ENCODE measurements at places on chromosomes 7 and 10. TPM values are rescaled to one million over a fixed set of nuclear protein-coding genes. Genes with fewer than 3 reads are reported as not detected.

GRCh38 chr10:71663311-71663710, 56.3 kb downstream of the C10orf105 start:
- H3K27ac ChIP-seq, result no peak overlapping the region
- no peak for DNase-seq
- no peaks in the 10 kb centered on the region for H3K36me3 ChIP-seq
- H3K4me3 ChIP-seq, result no peak overlapping the region

GRCh38 chr7:86720306-86720705, 76.6 kb downstream of the GRM3 start:
- no peak for DNase-seq
- no peak overlapping the region for H3K4me3 ChIP-seq
- H3K27me3 ChIP-seq, result no peaks in the 10 kb centered on the region
- H3K4me1 ChIP-seq, result no peaks in the 10 kb centered on the region

Gene GRID2IP
- 0.49 TPM for total RNA-seq

Gene GDF2
- total RNA-seq, result not detected

Gene FXYD4
- total RNA-seq, result 4.0 TPM

Gene STYXL1
- total RNA-seq, result 23.5 TPM

DNA sequence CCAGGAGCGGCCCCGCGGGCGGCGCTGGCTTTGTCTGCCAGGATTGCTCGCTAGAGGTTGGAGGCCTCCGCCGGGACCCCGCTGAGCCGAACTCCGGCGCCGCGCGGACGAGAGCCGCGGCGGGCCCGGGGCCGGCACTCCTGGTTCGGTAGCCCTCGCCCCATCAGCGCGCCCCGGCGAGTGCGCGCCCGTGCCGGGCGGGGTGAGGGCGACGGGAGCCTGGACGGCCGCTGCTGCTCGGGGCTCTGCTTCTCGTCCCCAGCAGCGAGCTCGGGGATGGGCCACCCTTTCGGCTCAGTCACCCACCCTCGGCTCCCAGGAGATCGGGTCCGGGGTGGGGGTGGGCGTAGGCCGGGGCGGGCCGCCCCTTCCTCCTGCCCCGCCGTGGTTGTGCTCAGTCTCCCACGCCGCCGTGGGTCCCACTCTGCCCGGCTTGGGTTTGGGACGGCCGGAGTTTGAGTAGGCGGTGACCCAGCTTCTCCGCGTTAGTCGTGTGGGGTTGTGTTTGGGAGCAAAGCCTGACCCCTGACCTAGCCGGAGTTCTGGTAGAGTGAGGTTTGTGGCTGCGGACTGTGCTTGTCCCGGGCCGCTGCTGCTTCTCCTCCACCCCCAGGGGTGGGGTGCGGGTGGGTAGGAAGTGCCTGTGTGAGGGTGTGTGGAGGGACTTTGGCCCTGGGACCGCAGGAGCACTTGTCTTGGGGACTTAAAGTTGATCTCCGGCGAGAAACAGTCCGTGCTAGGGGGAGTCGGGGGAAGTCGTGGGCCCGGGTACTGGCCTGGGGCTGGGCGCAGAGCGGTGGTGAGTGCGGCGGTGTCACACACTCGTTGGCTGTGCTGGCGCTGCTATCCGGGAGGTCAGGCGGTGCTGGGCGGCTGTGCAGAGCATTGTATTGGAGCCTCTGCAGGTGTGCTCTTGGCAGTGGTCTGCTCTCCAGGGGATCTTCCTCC, 677 bp downstream of the TSPAN14 start:
- DNase-seq, result peak; percentile 59
- peak overlapping the region; percentile 96 for H3K4me3 ChIP-seq
- H3K4me1 ChIP-seq, result peaks cover 51% of the 10 kb centered on the region
- H3K27ac ChIP-seq, result peak overlapping the region; percentile 98
- H3K27me3 ChIP-seq, result no peaks in the 10 kb centered on the region

DNA sequence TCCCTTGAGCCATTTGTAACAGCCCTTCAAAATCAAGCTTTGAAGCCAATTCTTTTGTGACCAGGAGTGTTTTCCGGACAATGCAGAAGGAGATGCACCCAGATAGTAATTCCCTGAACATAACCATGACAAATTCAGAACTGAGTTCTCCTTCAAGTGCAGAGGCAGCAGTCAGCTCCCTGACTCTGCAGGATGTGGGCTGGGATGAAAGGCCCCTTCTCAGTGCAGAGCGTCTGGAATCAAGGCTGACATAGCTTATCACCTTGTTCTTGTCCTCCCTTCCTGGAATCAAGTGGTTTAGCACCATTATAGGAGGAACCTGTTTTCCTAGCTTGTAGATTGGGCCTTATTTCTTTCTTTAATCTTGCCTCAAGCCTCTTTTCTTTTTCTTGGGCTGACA, 143.4 kb downstream of the SORCS3 start:
- H3K27me3 ChIP-seq, result no peaks in the 10 kb centered on the region
- H3K36me3 ChIP-seq, result no peaks in the 10 kb centered on the region
- H3K4me3 ChIP-seq, result no peak overlapping the region
- DNase-seq, result no peak

DNA sequence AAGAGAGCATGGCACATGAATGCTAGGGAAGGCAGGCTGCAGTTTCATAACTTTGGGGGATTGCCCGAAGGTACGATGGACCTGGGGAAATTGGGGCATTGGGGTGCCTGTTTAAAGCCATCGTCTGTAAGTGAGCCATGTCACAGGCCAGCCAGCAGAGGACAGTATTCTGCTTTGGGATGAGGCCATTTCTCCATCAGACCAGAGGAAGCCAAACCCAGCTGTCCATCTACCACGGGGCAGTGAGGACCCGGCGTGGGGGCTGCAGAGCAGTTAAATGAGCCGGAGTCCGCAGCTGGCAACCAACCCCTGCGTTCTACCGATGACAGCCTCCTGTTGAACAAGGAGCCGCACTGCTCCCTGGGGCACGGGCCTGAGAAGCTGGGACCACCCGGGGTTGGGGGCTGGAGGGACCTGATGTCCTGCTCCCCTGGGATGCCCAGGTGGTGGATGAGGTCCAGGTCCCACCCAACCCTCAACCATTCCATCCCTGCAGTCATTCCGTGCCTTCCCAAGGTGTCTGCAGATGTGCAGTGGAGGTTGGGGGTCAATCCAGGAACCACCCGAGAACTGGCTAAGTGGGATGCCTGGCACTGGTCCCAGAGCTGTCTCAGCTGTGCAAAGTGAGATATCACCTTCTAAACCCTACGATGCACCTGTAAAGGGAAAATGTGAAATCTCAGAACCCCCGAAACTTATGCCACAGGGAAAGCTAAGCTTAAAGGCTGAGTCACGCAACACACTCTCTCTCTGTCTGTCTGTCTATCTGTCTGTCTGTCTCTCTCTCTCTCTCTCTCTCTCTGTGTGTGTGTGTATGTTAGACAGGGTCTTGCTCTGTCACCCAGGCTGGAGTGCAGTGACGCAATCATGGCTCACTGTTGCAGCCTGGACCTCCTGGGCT, 12.1 kb upstream of the RHBDD2 start:
- H3K4me3 ChIP-seq, result no peak overlapping the region
- no peak overlapping the region for H3K27ac ChIP-seq
- peak; percentile 56 for DNase-seq
- H3K27me3 ChIP-seq, result no peaks in the 10 kb centered on the region
- peaks cover 6% of the 10 kb centered on the region for H3K4me1 ChIP-seq

- H3K27ac ChIP-seq, result no peak overlapping the region
- H3K4me1 ChIP-seq, result peaks cover 5% of the 10 kb centered on the region
- H3K4me3 ChIP-seq, result no peak overlapping the region
- H3K27me3 ChIP-seq, result no peaks in the 10 kb centered on the region
- H3K36me3 ChIP-seq, result no peaks in the 10 kb centered on the region
These were observed 178.0 kb downstream of the JCAD start for GRCh38 chr10:29881336-29881771.

- no peaks in the 10 kb centered on the region for H3K4me1 ChIP-seq
- no peak for DNase-seq
- H3K27me3 ChIP-seq, result no peaks in the 10 kb centered on the region
- H3K27ac ChIP-seq, result no peak overlapping the region
- no peak overlapping the region for H3K4me3 ChIP-seq
- H3K36me3 ChIP-seq, result no peaks in the 10 kb centered on the region
These were observed 776.7 kb downstream of the NXPH1 start for GRCh38 chr7:9210114-9210513.

- H3K27ac ChIP-seq, result no peak overlapping the region
- DNase-seq, result no peak
- peaks cover 8% of the 10 kb centered on the region for H3K4me1 ChIP-seq
These were observed 46.8 kb downstream of the ASB13 start for GRCh38 chr10:5619362-5620211.

DNA sequence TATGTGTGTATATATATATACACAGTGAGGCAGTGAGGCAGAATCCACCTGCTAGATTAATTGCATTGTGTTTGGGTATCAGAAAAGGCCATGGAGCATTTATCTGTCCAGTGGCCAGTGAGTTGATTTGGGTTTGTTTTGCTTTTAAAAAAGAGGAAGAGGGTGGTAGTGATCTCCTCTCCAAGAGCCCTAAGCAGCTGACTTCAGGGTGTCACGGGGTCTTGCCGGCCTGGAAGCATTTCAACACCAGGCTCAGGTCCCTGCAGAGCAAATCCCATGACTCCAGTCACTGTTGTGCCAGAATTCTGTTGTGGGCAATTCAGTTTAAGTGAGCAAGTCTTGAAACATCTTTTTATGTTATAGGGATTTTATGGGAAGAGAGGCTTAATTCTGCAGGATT, 30.6 kb upstream of the GPNMB start:
- no peak overlapping the region for H3K27ac ChIP-seq
- H3K4me3 ChIP-seq, result no peak overlapping the region
- H3K27me3 ChIP-seq, result no peaks in the 10 kb centered on the region
- no peaks in the 10 kb centered on the region for H3K4me1 ChIP-seq
- H3K36me3 ChIP-seq, result no peaks in the 10 kb centered on the region

Gene SHTN1
- 33.5 TPM for total RNA-seq

- no peak overlapping the region for H3K27ac ChIP-seq
- no peaks in the 10 kb centered on the region for H3K27me3 ChIP-seq
- H3K4me1 ChIP-seq, result peaks cover 18% of the 10 kb centered on the region
- no peaks in the 10 kb centered on the region for H3K36me3 ChIP-seq
- H3K4me3 ChIP-seq, result no peak overlapping the region
These were observed 14.6 kb downstream of the RASGEF1A start for GRCh38 chr10:43252166-43252782.

Gene TRDMT1
- 6.8 TPM for total RNA-seq

- H3K36me3 ChIP-seq, result no peaks in the 10 kb centered on the region
- H3K27ac ChIP-seq, result no peak overlapping the region
- no peak overlapping the region for H3K4me3 ChIP-seq
- no peaks in the 10 kb centered on the region for H3K27me3 ChIP-seq
These were observed 44.2 kb downstream of the ADCYAP1R1 start for GRCh38 chr7:31096198-31096876.

- no peaks in the 10 kb centered on the region for H3K27me3 ChIP-seq
- H3K4me3 ChIP-seq, result peak overlapping the region; percentile 97
- no peaks in the 10 kb centered on the region for H3K36me3 ChIP-seq
- H3K27ac ChIP-seq, result peak overlapping the region; percentile 92
- DNase-seq, result no peak
- H3K4me1 ChIP-seq, result peaks cover 29% of the 10 kb centered on the region
These were observed 2.3 kb downstream of the GLRX3 start for GRCh38 chr10:130138479-130138866.

DNA sequence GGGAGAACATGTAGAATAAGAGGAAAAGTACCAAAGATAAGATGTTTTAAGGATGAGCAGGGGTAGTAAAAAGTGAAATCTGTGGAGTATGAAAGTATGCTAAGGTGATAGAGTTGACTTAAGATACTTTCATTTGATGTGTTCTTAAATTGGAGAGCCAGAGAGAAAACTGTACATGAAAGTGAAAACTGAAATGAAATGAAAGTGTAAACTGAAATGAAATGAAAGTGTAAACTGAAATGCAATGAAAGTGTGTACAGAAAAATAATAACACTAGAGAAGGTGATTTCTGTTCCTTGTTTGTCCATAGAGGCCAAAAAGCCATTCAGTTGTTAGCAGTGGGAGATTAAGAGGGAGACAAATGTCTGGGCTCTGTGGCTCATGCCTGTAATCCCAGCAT, 17.5 kb downstream of the AHR start:
- peaks cover 33% of the 10 kb centered on the region for H3K4me1 ChIP-seq
- H3K4me3 ChIP-seq, result no peak overlapping the region
- no peak for DNase-seq
- no peaks in the 10 kb centered on the region for H3K36me3 ChIP-seq

DNA sequence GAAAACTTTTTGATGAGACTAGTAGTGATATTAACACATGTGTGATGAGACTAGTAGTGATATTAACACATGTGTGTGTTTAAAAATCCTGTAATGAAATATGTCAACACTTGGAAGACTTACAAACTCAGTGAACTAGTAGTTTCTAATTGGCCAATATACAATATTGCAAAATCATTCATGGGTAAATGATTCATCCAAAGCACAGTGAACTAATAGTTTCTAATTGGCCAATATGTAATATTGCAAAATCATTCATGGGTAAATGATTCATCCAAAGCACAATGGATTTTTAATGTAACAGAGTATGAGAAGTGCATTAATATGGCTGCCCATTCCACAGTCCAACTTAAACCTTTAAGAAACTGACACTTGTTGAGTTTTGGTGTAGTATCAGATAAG, 77.8 kb downstream of the ATAD1 start:
- H3K36me3 ChIP-seq, result peaks cover 28% of the 10 kb centered on the region
- no peak for DNase-seq
- H3K27me3 ChIP-seq, result no peaks in the 10 kb centered on the region
- peaks cover 8% of the 10 kb centered on the region for H3K4me1 ChIP-seq
- no peak overlapping the region for H3K4me3 ChIP-seq
- H3K27ac ChIP-seq, result peak overlapping the region; percentile 18

Gene DOCK1
- 37.9 TPM for total RNA-seq

- peaks cover 20% of the 10 kb centered on the region for H3K4me1 ChIP-seq
- H3K27me3 ChIP-seq, result no peaks in the 10 kb centered on the region
- no peak for DNase-seq
- no peaks in the 10 kb centered on the region for H3K36me3 ChIP-seq
- H3K27ac ChIP-seq, result no peak overlapping the region
These were observed 77.3 kb upstream of the ARMC3 start for GRCh38 chr10:22850541-22850940.

GRCh38 chr7:51477819-51478218, 161.2 kb upstream of the COBL start:
- no peaks in the 10 kb centered on the region for H3K27me3 ChIP-seq
- H3K4me3 ChIP-seq, result no peak overlapping the region
- H3K4me1 ChIP-seq, result no peaks in the 10 kb centered on the region
- no peak overlapping the region for H3K27ac ChIP-seq
- no peak for DNase-seq
- no peaks in the 10 kb centered on the region for H3K36me3 ChIP-seq

DNA sequence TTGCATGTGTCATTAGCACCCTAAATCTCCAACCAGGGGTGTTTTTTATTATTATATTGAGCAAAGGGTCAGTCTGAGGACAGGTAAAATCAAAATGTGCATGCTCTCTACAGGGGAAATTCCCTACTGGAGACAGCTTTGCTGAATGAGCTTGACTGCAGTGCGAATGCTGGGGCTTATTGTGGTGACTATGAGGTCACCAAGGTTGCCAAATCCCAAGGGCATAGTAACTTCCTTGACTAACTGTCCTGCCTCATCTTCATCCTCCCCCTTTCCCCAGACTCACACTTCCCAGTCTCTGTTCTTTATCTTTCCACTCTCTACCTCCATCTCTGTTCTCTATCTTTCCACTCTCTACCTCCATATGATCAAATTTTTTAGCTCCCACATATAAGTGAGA, 22.9 kb upstream of the AOC1 start:
- no peaks in the 10 kb centered on the region for H3K27me3 ChIP-seq
- H3K4me3 ChIP-seq, result no peak overlapping the region
- no peaks in the 10 kb centered on the region for H3K4me1 ChIP-seq
- H3K27ac ChIP-seq, result no peak overlapping the region
- DNase-seq, result no peak

GRCh38 chr10:58859526-58859925, 316.9 kb upstream of the PHYHIPL start:
- peaks cover 5% of the 10 kb centered on the region for H3K4me1 ChIP-seq
- no peak for DNase-seq
- no peaks in the 10 kb centered on the region for H3K27me3 ChIP-seq
- H3K27ac ChIP-seq, result no peak overlapping the region
- no peak overlapping the region for H3K4me3 ChIP-seq
